ENCODE measurements at places on chromosomes 12 and 14. TPM values are rescaled to one million over a fixed set of nuclear protein-coding genes. Genes with fewer than 3 reads are reported as not detected.

DNA sequence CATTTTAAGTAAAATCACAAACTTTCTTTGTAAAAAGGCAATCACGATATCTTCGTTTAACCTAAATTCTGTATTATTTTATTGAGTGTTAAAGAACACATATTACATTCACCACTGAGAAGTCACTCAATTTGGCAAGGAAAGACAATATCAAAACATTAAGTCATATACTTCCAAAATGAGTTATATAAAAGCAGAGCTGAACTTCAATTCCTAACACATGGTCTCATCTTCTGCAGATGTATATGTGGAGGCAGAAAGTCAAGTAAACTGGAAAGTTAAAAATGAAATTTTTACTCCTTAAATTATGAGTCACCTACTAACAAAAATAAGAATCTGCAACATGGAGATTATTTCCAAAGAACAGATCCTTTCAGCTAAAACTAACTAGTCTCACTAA, 28.7 kb downstream of the BMAL2 start:
- DNase-seq = no peak
- H3K4me3 ChIP-seq = no peak overlapping the region
- H3K27ac ChIP-seq = no peak overlapping the region
- H3K27me3 ChIP-seq = no peaks in the 10 kb centered on the region
- H3K4me1 ChIP-seq = peaks cover 4% of the 10 kb centered on the region

The MYF6 gene
- not detected for polyA plus RNA-seq

DNA sequence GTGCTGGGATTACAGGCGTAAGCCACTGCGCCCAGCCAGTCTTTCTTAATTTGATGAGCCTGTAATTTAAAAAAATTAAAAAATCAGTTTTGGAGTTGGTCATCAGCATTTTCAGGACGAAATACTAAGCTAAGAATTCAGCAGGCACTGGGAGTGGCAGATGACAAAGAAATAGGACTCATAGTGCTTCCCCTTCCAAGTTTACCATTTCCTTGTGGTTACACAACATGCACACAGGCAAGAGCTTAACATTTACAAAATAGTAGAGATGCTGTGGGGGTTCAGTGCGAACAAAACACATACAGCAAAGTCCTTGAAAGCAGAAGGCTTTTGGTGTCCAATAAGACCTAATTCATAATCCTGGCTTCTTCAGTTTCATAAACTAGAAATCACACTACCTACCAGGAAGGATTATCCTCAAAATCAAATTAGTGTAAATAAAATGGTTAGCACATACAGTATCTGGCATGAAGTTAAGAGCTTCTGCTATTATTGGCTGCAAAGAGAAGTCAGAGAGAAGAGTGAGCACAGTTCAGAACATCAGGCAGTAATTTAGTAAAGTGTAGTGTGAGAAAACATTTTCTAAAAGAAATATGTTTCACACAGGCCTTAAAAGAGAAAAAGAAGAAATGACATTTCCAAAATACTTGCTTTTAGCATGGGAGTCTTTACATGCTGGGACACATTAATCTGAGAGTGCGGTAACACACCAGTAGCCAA, 22.2 kb upstream of the KIF21A start:
- H3K36me3 ChIP-seq = no peaks in the 10 kb centered on the region
- H3K4me3 ChIP-seq = no peak overlapping the region
- no peak for DNase-seq
- H3K4me1 ChIP-seq = no peaks in the 10 kb centered on the region

DNA sequence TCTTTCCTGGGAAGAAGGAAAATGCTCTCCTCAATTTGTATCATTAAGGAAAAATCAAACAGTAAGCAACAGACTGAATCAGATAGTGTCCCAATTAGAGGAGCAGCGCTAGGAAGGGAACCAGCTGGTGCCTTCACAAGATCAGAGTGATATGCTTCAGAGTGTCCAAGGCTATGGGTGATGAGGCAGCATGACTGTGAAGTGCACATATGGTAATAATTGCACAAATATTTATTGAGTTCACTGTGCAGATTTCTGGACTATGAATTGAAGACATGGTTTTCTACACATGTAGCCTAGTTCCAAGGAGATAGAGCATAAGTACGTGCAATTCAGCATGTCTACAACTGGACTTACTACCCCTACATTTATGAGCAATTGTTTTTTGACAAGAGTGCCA, 78.8 kb upstream of the EVL start:
- H3K4me3 ChIP-seq = no peak overlapping the region
- no peaks in the 10 kb centered on the region for H3K27me3 ChIP-seq
- no peak for DNase-seq
- H3K36me3 ChIP-seq = no peaks in the 10 kb centered on the region

The C12orf54 gene
- polyA plus RNA-seq = not detected

The PACS2 gene
- polyA plus RNA-seq = 52.6 TPM

DNA sequence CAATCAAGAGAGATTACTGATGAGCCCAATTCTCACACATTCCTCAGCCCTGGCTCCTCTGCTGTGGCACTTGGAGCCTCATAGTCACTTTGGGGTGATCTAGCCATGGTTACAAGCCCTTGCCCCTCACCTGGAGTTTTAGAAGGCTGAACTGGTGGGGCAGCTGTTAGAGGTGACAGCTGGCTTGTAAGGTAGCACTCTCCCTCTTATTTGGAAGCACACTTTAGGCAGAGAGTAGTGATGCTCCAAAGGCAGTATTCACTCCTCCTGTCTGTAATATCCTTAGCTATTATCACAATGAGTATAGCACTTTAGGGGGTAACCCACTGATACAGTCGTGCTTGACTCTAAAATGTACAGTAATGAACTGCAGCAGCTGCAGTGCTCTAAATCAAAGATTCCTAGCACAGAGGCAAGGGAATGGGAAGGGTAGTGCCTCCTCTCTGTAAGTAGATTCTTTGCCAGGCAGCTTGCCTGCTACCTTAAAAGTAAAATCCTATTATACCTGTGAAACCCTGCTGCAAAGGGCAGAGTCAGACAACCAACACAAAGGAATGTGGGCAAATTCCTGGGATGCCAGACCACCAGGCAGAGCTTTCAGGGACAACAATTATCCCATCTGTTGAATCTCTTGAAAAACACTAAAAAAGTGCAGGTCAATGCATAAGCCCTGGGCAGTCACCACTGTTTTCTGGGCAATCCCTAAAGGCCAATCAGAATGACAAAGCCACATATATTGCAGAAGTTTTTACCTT, 336.3 kb downstream of the NOVA1 start:
- H3K27me3 ChIP-seq = no peaks in the 10 kb centered on the region
- H3K4me1 ChIP-seq = no peaks in the 10 kb centered on the region
- no peak overlapping the region for H3K27ac ChIP-seq
- H3K4me3 ChIP-seq = no peak overlapping the region

- no peak overlapping the region for H3K27ac ChIP-seq
- H3K27me3 ChIP-seq = no peaks in the 10 kb centered on the region
- no peak overlapping the region for H3K4me3 ChIP-seq
Observed at GRCh38 chr12:84764001-84764400, 148.6 kb downstream of the SLC6A15 start.

- H3K4me1 ChIP-seq = peaks cover 16% of the 10 kb centered on the region
- H3K27me3 ChIP-seq = no peaks in the 10 kb centered on the region
- no peak for DNase-seq
- H3K4me3 ChIP-seq = no peak overlapping the region
- H3K36me3 ChIP-seq = peaks cover 9% of the 10 kb centered on the region
Observed at GRCh38 chr12:11826574-11826973, 177.1 kb downstream of the ETV6 start.

DNA sequence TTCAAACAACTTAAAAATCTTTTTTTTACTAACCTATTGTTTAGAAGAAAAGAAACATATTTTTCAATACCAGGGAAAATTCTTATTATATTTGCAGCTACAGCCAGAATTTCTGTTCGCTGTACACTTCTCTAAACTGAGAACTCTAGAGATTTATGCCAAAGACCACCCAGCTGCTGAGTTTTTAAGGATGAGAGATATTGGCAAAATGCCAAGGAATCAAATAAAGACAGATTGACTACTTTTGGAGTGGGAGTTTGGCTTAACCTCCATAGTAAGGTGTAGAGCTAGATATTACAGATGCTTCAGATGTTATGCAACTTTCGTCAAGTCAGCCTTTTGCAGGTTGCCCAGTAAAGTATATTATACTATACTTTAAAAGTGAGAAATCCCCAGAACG, 71.8 kb downstream of the TTLL5 start:
- H3K4me3 ChIP-seq = no peak overlapping the region
- H3K4me1 ChIP-seq = no peaks in the 10 kb centered on the region
- DNase-seq = no peak
- peaks cover 20% of the 10 kb centered on the region for H3K36me3 ChIP-seq
- no peaks in the 10 kb centered on the region for H3K27me3 ChIP-seq
- no peak overlapping the region for H3K27ac ChIP-seq

GRCh38 chr14:90758959-90759358, 57.3 kb downstream of the TTC7B start:
- no peaks in the 10 kb centered on the region for H3K36me3 ChIP-seq
- H3K27me3 ChIP-seq = no peaks in the 10 kb centered on the region
- peak; percentile 45 for DNase-seq
- H3K4me1 ChIP-seq = peaks cover 15% of the 10 kb centered on the region
- peak overlapping the region; percentile 61 for H3K27ac ChIP-seq

The GYS2 gene
- polyA plus RNA-seq = 0.03 TPM

GRCh38 chr12:65953631-65954030, 129.3 kb downstream of the HMGA2 start:
- peak overlapping the region; percentile 13 for H3K27ac ChIP-seq
- no peak for DNase-seq
- H3K36me3 ChIP-seq = no peaks in the 10 kb centered on the region
- no peaks in the 10 kb centered on the region for H3K27me3 ChIP-seq
- H3K4me3 ChIP-seq = no peak overlapping the region

DNA sequence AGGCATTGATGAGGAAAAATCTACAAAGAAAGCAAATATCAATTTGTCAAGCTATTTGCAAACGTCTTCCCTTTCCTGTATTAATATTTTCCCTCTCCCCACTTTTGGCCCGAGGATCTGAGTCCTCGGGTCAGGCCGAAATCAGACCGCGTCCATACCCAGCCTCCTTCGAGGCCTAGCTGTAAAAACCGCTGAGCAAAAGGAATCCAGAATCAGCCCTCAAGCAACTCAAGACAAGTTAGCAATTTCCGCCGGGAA, 353 bp upstream of the MAPK1IP1L start:
- peak overlapping the region; percentile 89 for H3K27ac ChIP-seq
- H3K4me1 ChIP-seq = peaks cover 17% of the 10 kb centered on the region
- H3K27me3 ChIP-seq = no peaks in the 10 kb centered on the region
- no peaks in the 10 kb centered on the region for H3K36me3 ChIP-seq
- no peak for DNase-seq
- H3K4me3 ChIP-seq = no peak overlapping the region

GRCh38 chr14:58690801-58691516, 53.2 kb downstream of the DACT1 start:
- H3K36me3 ChIP-seq = no peaks in the 10 kb centered on the region
- H3K27me3 ChIP-seq = no peaks in the 10 kb centered on the region
- H3K4me3 ChIP-seq = no peak overlapping the region
- H3K27ac ChIP-seq = no peak overlapping the region
- no peaks in the 10 kb centered on the region for H3K4me1 ChIP-seq

GRCh38 chr14:103111232-103111868, 11.9 kb upstream of the TNFAIP2 start:
- H3K27me3 ChIP-seq = no peaks in the 10 kb centered on the region
- no peaks in the 10 kb centered on the region for H3K36me3 ChIP-seq
- no peak overlapping the region for H3K27ac ChIP-seq
- no peak for DNase-seq

GRCh38 chr12:88258396-88258795, 116.3 kb downstream of the TMTC3 start:
- no peaks in the 10 kb centered on the region for H3K36me3 ChIP-seq
- H3K27me3 ChIP-seq = no peaks in the 10 kb centered on the region
- DNase-seq = no peak

- H3K36me3 ChIP-seq = no peaks in the 10 kb centered on the region
- H3K4me1 ChIP-seq = peaks cover 3% of the 10 kb centered on the region
- no peak overlapping the region for H3K27ac ChIP-seq
- no peaks in the 10 kb centered on the region for H3K27me3 ChIP-seq
- H3K4me3 ChIP-seq = no peak overlapping the region
Observed at GRCh38 chr12:122392411-122392810, 30.1 kb downstream of the CLIP1 start.

The NTN4 gene
- polyA plus RNA-seq = 352 TPM

DNA sequence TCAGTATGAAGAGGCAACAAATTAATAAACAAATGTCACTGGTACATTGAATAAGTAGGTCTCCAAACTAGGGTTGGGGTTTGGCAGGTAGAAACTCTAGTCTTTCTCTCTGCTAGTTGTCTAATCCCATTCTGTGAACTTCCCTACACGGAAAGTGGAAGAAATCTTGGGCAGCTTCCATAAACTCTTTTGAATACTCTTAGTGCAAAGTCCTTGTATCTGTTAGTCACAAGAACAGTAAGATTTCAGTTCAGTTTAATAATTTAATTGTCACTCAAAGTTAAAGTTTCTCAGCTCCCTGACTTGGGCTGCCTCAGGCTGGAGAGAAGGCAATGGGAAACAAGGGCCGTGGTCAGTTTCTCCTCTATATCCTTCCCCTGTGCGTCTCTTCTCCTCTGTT, 135.4 kb upstream of the MDM1 start:
- no peaks in the 10 kb centered on the region for H3K4me1 ChIP-seq
- no peak overlapping the region for H3K27ac ChIP-seq
- no peak overlapping the region for H3K4me3 ChIP-seq

DNA sequence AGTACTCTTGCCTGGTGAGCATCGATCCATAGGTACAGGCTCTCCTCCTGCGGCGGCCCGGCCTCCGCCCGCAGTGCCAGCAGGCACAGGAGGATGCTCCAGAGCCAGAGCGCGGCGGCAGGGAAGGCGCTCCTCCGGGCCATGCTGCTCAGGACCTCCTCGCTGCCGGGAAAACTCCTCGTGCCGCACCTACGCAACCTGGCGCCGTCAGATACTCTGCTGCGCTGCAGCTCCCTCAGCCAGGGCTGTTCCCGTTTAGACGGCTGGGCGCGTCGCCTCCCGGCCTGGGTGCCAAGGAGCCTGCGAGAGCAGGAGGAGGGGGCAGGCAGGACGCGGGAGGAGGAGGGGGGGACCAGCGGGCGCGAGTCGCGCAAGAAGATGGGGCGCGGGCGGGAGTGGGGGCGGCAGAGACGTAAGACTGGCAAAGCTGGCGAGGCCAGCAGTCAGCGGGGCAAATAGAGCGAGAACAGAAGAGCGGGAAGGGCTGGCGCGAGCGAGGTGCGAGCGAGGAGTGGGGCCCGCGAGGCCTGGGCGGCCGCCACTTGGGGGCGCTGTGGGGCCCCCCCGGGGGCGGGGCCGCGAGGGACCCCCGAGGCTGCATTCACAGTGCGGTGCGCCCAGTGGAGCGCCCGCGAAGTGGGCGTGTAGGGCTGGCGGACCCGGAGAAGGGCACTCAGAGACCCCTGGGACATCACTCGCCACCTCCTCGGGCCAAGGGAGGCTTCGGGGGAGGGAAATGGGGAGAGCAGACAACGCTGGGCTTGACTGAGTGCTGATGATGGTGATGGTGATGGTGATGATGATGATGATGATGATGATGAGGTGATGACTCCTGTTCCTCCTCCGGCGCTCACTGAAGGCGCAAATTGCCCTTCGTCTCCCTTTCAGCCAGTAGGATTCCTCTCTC, at the start of gene WIF1:
WIF1 (minus strand) TSS at position 257 of the 907 bp plus-strand sequence; CDS start at position 143, 114 bp downstream.
- no peak within 1 kb of the TSS for H3K27ac ChIP-seq
- no peaks in the 10 kb centered on the region for H3K36me3 ChIP-seq
- H3K4me3 ChIP-seq = peak within 1 kb of the TSS; percentile 21
- peaks cover 2% of the 10 kb centered on the region for H3K4me1 ChIP-seq

The DAO gene
- polyA plus RNA-seq = not detected

The COA8 gene
- 19.1 TPM for polyA plus RNA-seq

- peaks cover 22% of the 10 kb centered on the region for H3K4me1 ChIP-seq
- H3K36me3 ChIP-seq = no peaks in the 10 kb centered on the region
- H3K27me3 ChIP-seq = no peaks in the 10 kb centered on the region
- H3K4me3 ChIP-seq = no peak overlapping the region
Observed at GRCh38 chr12:110035534-110036104, 12.7 kb downstream of the C12orf76 start.

GRCh38 chr12:12456637-12457036, 99.8 kb downstream of the BORCS5 start:
- peak overlapping the region; percentile 20 for H3K27ac ChIP-seq
- no peak overlapping the region for H3K4me3 ChIP-seq
- no peaks in the 10 kb centered on the region for H3K36me3 ChIP-seq
- H3K27me3 ChIP-seq = no peaks in the 10 kb centered on the region
